Activated CD8-positive, alpha-beta T cell treated with anti-CD3 and anti-CD28 coated beads, Interleukin-2, amount 10 ng/mL, durations not matched to agents 7 days and 5 days (primary cell): ENCODE measurements at places on chromosomes 5 and 9.

- peak; percentile 13 for DNase-seq
These were observed 23.1 kb downstream of the ZNF618 start for GRCh38 chr9:113899205-113899604.

- no peak for DNase-seq
These were observed 359.0 kb downstream of the SLIT3 start for GRCh38 chr5:168941901-168942300.

- no peak for DNase-seq
These were observed 24.4 kb upstream of the GPR151 start for GRCh38 chr5:146540414-146540813.

DNA sequence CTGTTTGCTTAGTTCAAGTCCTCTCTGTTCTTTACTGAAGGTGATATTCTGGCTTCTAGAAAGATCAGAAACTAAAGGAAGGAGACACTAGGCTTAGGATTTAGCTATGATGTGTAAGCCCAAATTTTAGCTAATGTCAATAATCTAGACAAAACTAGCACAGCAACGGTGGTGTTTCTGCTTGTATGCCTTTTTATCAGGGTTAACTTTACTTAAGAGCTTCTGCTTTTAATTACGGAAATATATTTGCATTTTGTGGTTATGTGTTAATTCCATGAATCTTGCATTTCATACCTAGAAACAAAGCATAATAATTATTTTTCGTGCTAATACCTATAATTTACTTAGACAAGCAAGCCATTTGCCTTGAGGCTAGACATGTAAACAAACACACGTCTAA, 96.1 kb downstream of the PAX5 start:
- no peak for DNase-seq

DNA sequence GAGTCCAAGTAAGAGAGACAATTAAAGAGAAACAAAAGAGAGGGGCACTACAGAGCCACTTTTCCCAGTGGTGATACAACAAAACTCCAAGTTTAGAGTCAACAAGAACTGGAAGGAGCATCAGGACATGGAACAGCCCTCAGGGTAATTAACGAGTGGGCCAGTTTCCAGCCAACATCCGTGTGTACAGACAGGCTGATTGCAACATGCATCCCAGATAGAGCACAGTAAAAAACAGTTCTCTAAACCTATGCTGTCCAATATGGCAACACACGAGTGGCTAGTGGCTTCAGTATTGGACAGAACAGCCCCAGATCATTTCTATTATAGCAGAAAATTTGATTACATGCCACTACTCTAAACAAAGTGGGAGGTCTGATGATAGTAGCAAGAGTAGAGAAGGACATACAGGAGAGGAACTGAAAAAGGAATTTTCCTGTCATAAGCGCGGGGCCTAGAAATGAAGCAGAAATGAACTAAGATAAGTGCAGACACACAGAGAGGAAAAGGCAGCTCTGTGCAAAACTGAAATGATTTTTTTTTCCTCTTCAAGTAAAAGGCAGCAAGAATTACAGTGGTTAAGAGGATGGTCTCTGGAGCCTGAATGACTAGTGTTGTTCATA, 175.6 kb upstream of the CCNG1 start:
- DNase-seq, result no peak

DNA sequence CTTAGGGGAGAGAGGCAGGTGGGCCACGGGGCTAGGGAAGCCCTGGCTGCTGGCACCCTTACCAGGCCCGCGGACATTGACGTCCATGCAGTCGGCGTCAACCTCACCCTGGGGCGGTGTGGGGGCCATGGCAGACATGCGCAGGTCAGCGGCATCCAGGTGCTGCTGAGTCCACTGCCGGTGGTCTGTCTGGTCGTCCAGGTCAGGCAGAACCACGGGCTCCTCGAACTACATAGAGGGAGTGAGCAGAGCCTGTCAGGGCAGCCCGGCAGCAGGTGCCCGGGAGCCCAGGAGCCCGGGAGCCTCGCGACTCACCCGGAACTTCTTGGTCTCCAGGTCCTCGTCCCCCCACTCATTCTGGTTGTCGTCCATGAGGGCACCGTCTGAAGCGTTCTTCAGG, 18.8 kb upstream of the SEC16A start:
- no peak for DNase-seq
